Kidney capillary endothelial cell (primary cell): ENCODE measurements at places on chromosomes 7 and 10.

- DNase-seq = no peak
Observed at GRCh38 chr7:116583653-116584052, 58.8 kb downstream of the CAV1 start.

DNA sequence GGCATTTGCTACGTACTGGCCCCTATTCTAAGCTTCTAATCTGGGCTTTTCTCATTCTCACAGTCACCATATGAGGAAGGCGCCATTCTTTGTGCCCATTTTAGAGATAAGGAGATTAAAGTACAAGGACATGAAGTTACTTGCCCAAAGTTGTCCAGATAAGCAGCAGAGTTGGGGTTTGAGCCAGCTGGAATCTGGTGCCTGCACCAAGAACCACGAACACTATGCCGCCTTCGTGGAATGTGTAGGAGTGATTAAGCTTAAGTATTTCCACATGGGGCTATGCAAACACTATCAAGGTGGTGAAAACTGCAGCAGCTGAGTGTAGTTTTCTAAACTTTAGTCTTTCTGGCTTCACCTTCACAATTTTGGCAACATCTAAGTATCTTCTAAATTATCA is 342.7 kb upstream of the ETV1 start:
- no peak for DNase-seq

GRCh38 chr10:2282202-2282601 is 544.9 kb upstream of the ADARB2 start:
- no peak for DNase-seq

GRCh38 chr10:2081501-2081900 is 344.2 kb upstream of the ADARB2 start:
- DNase-seq = no peak

GRCh38 chr10:131644289-131644688 is 256.5 kb upstream of the PPP2R2D start:
- no peak for DNase-seq

DNA sequence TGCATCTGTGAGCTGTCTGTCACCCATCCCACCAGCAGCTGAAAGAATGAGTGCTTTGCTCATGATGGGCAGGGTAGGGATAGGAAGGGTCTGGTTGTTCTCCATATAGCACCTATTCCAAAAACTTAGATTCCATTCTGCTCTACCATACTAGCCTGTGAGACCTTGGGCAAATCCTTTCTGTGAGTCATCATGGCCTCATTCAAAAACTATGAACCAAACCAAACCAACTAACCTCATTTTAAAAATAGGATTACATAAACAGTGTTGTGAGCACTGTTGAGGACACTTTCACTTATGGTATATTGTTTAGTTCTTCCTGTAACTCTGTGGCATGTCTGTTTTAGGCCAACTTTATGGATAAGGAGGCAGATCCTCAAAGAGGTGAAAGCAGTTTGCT is 30.9 kb upstream of the STEAP4 start:
- no peak for DNase-seq

GRCh38 chr7:24854866-24855265 is 97.6 kb upstream of the GSDME start:
- no peak for DNase-seq

DNA sequence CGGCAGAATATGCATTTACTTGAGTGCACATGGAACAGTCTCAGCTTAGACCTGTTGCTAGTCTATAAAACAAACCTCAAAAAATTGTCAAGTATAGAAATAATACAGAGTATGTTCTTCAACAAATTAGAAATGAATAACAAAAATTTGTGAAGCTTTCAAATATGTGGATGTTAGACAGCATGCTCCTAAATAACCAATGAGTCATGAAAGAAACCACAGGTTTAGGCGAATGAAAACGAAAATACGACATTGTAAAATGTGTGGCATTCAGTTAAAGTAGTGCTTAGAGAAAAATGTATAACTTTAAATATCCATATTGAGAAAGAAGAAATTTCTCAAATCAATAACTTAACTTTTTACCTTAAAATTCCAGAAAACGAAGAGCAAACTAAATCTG is 760.0 kb upstream of the SORCS1 start:
- DNase-seq = no peak
